ENCODE measurements at places on chromosomes 12 and 14.

DNA sequence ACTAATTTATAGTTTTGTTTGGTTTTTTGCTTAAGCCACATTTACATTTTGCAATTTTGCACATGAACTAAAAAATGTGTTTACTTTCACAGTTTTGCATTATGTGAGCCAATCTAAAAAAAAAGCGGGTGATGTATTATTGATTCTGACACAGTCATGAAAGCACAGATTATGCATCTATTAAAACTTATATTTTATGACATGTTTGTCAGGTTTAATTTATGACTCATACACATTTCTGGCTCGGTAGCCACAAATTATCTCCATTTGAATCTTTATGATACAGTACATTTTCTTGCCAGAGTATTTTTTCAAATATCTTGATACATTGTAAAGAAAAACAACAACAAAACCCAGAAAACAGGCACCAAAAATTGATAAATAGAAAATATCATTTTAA lies 280.4 kb upstream of the GRIP1 start:
- DNase-seq, result no peak

- DNase-seq, result no peak
These were observed 47.4 kb upstream of the SRSF5 start for GRCh38 chr14:69719501-69719951.

GRCh38 chr12:66312189-66312588 lies 9.9 kb downstream of the HELB start:
- DNase-seq, result no peak

DNA sequence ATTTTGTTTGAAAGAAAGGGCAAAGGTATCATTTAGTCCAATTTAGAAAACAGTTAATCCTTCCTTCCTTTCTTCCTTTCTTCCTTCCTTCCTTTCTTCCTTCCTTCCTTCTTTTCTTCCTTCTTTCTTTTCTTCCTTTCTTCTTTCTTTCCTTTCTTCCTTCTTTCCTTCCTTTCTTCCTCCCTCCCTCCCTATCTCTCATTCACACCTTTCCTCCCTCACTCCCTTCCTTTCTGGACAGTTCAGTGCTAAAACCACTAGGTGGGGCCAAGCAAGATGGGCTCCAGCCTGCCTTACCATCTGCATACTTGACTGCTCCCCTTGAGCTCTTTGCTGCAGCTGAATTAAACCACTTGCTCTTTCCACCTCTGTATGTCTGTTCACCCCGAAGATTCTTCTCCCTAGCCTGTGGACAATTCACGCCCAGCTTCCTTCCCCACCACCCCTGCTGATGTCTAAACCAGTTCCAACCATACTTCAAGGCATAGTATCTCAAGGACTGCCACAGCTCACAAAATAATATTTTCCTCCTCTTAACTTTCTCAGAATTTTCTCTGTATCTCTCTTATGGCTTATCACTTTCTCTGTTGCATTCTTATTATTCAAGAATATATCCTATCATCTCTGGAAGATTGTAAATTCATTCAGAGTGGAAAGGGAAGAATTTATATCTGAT lies 78.0 kb downstream of the DBX2 start:
- DNase-seq, result no peak

DNA sequence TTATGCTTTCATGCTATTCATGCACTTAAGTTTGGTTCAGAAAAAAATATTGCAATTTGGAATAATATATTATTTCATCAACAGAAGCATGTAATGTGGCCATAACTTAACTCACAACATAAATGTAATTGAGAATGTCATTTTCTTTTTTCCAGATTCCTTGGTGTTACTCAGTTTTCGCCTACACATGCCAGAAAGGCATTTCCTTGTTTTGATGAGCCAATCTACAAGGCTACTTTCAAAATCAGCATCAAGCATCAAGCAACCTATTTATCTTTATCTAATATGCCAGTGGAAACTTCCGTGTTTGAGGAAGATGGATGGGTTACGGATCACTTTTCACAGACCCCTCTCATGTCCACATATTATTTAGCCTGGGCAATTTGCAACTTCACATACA lies 14.4 kb downstream of the TRHDE start:
- no peak for DNase-seq

GRCh38 chr14:84492685-84493084 lies 1037.3 kb upstream of the FLRT2 start:
- DNase-seq, result no peak

- no peak for DNase-seq
These were observed 613.0 kb downstream of the DIO2 start for GRCh38 chr14:79598339-79598738.

DNA sequence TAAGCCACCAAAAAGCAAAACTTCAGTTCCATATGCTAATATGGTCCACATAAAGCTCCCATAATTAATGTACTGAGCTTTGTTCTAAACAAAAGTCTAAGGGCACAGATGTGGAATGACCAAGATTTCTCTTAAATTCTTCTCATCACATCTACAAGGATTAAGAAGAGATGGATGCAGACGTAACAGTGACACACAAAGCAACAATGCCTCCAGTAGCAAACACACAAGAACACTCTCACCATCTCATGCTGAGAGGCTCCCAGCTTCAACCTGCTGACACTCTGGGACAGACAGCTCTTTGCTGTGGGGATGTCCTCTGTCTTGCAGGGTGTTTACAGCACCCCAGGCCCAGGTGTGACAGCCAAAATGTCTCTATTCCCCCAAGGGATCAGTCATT lies 48.2 kb downstream of the SETD3 start:
- no peak for DNase-seq

DNA sequence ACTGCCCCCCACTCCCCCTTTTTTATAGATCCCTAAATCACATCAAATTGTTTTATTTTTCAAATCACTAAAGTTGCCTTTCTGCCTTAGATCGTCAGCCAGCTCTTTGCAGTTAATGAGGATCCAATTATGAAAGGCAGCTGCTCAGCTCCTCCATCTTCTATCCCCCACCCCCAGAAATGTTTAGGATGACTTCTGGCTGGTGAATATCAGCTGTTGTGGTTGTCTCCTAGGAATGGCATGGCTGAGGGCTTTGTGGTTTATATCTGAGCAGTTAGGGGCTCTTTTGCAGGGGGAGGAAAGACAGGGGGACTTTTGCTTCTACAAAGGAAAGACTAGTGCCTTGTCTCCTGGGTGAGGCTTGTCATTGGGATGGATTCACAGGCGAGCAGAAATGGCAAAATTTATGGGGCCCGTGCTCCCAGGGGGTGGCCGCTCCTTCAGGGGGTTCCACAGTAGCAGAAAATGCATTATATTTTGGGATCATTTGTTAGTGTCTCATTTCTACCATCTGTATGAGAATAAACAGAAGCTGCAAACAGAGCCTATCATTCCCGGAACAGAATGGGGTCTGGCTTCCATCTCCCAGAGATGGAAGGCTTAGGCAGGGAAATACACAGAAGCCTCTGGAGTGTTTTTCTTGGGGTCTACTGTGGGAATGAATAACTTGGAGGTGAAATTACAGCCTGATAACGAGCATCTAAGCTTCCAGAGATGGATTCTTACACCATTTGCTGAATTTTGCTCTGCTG lies 6.5 kb downstream of the JDP2 start:
- no peak for DNase-seq

DNA sequence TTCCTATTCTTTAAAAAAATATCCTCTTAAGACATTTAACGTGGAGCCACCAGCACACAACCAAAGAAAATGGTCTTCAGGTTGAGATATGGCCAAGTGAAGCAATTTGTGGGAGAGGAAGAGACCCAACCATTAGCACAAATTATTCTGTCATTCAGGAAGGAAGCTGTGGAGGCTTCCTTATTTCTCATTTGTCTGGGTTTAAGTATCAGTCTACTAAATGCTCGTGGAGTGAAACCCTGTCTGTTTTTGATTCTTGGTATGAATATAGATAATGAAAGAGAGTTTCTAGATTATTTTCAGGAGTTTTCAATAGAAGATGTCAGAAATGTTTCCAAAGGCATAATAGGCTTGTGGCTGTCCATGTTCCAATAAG lies 125.1 kb downstream of the GPR65 start:
- DNase-seq, result no peak

DNA sequence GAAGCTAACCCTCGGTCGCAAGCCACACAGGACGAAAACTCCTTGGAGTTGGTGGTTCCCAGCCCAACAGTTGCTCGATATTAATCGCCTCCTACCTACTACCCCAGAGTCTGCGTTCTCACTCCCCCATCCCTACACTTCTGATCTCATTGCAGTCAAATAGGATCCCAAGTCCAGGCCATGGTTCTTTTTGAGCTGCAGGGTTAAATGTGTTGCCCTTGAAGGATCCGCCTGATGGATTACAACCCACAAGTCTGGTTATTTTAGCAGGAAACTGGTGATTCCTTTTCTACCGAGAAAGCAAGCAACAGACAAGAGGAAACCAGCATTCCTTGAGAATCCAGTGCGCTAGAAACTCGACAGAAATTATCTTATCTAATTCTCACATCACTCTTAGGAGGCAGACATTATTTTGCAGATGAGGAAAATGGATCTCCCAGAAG lies 785 bp upstream of the NIN start:
- no peak for DNase-seq

GRCh38 chr14:98950353-98950895 lies 321.6 kb downstream of the BCL11B start:
- no peak for DNase-seq

DNA sequence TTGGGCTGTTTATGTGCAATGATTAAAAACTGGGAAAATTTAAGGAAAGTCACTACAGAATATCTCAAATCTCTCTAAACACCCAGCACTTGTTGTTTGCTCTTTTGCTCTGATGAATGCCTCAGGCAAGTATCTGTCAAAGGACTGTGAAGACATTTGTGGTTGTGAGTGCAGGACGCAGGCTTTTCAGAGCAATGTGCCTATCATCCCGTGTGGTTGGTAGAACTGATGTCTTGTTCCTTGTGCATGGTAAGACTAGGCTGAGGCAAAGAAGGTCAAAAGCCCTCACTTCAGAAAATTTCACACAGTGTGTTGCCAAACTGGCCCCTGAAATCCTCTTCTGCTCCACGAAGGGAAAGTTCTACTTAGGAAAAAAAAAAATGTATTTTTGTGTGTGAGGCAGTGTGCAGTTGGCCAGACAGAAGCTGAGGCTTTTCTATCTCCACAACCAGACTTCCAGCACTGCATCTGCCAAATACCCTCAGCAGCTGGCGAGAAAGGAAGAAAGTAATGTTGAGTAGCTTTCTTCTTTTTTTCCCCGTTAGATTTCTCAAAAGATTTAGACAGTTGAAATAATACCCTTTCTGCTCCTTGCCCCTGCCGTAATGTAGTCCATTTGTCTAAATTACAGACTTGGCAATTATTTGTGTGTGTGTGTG lies 1103.1 kb downstream of the VRK1 start:
- no peak for DNase-seq

GRCh38 chr14:79204591-79204990 lies 1006.7 kb downstream of the DIO2 start:
- DNase-seq, result no peak

- DNase-seq, result no peak
These were observed 16.9 kb downstream of the TAOK3 start for GRCh38 chr12:118355843-118356242.

DNA sequence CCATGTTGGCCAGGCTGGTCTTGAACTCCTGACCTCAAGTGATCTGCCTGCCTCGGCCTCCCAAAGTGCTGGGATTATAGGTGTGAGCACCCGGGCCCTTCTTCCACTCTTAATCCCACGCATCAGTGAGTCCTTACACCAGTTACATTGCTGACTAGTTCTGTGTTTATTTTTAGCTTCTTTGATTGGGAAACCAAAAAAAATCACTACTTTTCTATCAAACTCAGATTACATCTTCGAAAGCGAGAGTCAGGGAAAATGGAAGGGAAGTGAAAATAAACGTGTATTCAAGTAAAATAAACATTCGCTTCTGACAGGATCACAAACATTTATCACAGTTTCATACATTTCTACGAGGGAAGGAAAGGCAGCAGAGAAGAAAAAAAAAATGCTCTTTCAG lies 32.2 kb downstream of the FGD6 start:
- no peak for DNase-seq
